ENCODE measurements at places on chromosomes 2 and 18.

GRCh38 chr18:78972930-78973331, 6.7 kb upstream of the SALL3 start:
- DNase-seq, result no peak

GRCh38 chr2:25132299-25132635, 36.1 kb downstream of the POMC start:
- DNase-seq, result no peak

DNA sequence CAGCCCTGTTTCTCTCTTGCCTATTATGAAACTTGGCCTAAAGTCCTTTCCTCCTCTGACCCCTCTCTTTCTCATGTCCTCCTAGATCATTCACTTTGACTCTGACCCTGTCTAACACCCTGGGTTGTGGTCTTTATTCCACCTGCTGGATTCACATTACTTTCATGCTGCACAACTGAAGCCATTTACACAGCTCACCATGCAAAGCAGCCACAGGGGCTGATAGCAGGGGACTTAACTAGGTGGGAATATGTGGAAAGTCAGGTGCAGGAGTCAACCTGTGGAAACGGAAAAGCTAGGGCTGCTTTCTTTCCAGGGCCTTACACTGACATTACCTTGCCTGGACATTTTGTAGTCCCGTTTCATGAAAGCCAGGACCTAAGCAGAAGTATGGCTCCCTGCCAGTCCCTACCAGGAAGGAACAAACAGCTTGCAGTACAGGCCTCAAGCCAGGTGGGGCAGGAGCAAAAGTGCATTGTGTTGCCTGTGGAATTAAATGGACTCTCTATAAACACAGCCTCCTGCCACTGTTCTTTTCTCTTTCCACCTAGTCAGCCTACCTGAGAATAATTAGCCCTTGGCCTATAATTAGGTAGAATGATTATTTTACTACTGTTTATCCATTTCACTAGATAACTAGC, 11.8 kb downstream of the MAPRE3 start:
- DNase-seq, result peak; percentile 42

GRCh38 chr2:70123051-70123828, 36.0 kb downstream of the PCBP1 start:
- no peak for DNase-seq

DNA sequence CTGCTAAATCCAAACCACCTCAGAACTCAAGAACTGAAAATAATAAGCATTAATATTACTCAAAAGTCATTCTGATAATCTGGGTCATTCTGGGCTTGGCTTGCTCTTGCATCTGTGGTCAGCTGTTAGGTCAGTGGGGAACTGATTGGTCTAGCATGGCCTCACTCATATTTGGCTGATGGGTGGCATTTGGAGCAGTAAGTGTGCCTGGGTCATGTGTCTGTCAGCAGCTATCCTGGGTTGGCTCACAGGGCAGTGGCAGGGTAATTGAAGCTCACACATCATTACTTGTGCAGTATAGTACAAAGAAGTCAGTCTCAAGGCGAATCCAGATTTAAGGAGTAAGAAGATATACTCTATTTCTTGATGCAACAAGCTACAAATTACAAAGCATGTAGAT, 9.6 kb downstream of the RPL37A start:
- no peak for DNase-seq

Measured in GM20000 (cell line).